ENCODE measurements at places on chromosomes 7 and 10.

DNA sequence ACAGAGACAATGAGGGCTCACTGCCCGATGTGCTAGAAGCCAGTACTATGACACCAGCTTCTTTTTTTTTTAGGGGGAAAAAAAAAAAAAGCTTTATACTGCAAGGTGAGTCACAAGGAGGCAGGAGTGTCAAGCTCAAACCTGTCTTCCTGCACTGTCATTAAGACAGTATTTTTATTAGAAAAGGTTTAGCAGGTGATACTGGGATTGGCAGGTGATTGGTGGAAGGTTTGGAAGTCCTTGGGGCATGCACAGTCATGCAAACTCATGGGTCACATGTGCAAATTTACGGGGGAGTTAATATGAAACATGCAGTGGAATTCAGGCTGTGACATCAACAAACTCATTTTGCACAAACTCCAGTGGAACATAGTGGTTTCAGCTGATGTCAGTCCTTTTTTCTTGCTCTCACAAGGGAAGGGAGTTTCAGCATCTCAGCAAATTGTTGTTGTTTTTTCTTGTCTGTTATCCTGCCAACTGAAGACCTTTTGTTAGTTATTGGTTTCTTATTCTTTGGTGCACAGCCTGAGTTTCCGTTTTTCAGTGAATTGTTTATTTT is 530.6 kb downstream of the ANKRD7 start:
- no peak for DNase-seq

DNA sequence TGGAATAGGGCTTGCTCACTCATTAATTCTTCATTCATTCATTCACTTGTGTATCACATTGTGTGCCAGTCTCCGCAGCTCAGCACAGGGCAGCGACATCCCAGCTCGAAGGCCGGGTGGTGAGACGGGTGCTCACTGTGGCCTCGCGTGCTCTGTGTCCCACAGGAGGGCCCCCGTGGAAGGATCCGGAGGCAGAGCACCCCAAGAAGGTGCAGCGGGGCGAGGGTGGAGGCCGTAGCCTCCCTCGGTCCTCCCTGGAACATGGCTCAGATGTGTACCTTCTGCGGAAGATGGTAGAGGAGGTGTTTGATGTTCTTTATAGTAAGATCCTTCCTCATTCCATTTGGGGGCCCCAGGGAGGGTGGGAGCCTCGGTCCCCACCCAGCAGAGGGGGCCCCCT is 61.6 kb downstream of the GTF2IRD1 start:
- no peak for DNase-seq

DNA sequence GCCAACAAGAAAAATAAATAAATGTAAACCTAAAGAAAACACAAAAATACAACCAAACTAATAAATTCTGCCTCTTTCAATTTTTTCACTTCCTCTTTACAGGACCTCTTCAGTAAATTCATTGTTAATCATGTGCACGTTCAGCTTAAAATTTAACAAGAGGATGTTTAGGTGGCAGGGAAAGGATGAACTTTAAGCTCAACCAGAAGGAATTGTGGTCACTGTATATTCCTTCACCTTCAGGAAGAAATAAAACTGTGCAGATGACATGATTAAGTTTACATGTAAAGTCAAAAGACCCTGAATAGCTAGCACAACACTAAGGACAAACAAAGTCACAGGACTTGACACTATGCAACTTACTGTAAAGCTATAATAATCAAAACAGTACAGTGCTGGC is 33.0 kb downstream of the KIF5B start:
- no peak for DNase-seq

GRCh38 chr10:43188702-43189101 is 50.5 kb downstream of the CSGALNACT2 start:
- no peak for DNase-seq

- DNase-seq: no peak
Measured at GRCh38 chr7:90833443-90833842, 237.3 kb downstream of the CDK14 start.

DNA sequence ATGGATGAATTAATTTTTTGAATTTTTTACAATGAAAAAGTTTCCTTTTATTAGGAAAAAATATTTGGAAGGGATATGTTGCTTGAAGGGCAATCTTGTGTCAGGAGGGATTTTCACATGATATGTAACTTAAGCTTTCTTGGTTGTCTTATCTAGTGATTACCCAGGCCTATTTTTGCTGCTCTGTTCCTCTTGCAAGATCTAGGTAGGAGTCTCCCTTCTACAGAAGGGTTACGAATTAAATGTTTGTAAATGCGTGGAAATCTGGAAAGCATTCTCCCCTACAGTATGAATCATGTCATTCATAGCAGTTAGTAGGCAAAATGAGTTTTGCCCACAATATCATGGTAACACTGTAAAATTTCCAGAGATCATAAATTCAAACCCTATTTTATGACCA is 57.7 kb upstream of the CDK14 start:
- no peak for DNase-seq

DNA sequence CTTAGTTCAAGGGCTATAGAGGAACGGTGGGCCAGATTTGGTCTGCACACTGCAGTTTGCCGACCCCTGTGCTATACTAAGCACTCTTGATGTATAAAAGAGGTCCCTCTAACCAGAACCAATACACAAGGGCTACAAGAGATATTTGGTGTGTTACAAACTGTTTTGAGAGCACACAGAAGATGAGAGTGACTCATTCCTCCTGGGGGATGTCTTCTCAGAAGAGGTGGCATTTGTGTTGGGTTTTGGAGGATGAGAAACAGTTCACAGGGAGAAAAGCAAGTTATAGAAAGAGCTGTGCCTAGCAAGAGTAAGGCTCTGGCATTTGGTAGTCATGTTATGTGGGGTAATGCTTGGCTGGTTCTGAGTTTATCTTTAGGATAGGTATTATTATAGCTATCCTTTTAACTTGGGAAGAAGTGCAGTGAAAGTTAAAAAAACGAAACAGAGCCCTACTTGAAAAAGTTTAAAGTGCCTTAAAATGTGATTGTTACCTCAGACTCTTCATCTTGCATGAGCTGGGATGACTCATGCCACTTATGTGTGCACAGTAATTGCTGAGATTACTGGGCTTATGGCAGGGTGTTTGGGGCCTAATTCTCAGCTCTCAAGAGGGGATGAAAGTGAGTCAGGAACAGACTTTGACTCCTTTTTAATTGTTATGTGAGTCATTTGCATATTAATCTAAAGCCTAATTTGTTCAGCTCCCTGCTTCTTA is 160.4 kb downstream of the KIF20B start:
- DNase-seq: no peak

DNA sequence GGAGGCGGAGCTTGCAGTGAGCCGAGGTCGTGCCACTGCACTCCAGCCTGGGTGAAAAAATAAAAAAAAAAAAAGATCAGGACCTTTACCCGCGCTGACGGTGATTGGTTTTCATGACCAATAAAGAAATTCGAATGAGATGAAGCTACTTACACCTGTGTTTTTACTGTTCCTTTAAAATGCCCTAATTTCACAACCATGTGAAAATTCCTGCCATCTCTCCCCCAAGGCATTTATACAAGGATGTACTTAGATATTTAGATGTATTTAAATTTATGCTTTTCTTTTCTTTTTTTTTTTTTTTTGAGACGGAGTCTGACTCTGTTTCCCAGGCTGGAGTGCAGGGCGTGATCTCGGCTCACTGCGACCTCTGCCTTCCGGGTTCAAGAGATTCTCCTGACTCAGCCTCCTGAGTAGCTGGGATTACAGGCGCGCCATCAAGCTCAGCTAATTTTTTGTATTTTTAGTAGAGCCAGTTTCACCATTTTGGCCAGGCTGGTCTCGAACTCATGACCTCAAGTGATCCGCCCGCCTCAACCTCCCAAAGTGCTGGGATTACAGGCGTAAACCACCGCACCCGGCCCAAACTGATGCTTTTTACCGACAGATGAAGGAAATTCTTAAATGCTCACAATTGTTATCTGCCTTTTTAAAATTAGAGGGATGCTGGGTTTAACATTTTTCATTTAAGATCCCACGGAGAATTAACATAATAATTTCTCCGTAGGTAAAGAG is 3.1 kb upstream of the PHYH start:
- no peak for DNase-seq
